Motor neuron (in vitro differentiated cells): ENCODE measurements at places on chromosomes 4 and X.
A peak's percentile ranks its signal among the peaks of the same experiment; 100 is the strongest.

- no peak for ATAC-seq
Observed at GRCh38 chr4:145921231-145921630, 17.4 kb downstream of the ZNF827 start.

DNA sequence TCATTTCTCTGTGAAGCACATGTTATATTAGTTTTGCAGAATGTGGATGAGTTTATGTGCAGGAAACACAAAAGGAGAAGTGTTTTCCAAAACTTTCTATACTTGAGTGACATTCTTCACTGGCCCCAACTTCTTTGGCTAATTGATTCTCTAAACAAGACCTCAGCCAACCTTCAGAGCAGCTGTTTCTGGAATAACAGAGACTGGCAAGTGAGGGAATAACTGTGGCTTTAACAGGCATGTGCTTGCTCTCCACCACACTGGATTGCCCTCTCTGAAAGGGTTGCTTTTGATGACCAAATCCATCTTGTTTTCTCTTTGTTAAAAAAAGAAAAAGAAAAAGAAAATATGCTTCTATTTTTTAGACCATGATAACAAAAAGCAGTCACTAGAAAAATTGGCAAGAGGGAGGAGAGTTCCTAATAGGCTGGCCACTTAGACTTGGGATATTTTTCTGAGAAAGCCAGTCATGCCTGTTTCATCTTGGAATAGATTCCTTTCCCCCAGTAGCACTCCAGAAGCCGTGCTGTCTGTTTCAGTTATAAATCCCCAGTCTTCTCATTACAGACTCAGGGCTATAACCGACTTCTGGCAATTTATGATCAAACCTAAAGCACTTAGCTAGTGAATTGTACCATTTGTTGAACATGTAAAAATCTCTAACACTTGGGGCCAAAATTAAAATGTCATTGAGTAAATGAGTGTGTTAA lies 295.0 kb upstream of the NR3C2 start:
- no peak for ATAC-seq

DNA sequence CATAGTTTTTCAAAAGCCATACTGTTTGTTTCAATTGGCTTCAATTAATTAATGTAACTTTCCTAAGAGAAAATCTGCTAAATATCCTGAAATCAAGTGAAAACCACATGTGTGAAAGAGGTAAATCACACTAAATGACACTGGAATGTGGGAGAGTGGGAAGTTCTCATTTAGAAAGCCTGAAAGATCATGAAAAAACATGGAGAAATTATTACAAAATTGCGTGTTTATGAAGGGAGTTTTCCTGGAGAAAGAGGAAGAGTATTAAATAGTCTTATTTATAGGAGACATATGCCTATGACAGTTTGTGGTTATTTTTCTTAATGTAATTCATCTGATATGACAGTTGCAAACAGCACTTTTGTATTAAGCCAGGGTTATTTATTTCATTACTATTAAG lies 183.7 kb downstream of the DKK2 start:
- no peak for ATAC-seq

DNA sequence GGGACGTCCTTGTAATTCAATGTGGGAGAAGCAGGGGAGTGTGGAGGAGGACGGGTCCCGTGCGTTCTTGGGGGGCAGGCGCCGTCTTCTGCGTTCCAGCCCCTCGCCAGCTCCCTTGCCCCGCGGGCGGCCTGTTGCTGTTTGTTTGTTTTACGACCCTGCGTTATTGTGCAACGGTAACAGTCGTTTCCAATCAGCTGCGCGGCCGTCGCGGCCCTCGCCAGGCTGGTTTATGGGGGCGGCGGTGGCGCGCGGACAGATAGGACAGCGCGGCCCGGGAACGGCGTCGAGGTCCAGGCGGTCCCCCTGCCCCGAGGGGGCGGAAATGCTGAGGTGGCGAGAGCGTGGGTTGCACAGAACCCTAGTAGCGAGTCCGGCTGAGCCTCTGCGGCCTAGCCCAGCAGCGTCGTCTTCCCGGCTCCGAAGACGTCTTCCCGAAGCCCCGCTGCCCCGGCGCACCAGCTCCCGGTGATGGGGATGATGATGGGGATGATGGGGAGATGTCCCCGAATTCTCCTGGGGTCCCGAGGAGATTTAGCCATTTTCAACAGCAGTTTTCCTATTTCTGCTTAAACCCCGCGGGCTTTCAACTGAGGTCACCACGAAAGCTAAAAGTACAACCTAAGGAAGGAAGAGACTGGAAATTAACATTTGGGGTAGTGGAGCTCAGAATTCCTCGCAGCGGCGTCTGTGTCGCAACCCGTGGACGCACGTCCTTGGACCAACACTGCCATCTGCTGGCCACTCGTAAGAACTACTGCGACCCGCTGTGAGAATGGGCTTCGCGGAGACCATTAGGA lies 4.8 kb downstream of the PDGFRA start:
- peak; percentile 5 for ATAC-seq

DNA sequence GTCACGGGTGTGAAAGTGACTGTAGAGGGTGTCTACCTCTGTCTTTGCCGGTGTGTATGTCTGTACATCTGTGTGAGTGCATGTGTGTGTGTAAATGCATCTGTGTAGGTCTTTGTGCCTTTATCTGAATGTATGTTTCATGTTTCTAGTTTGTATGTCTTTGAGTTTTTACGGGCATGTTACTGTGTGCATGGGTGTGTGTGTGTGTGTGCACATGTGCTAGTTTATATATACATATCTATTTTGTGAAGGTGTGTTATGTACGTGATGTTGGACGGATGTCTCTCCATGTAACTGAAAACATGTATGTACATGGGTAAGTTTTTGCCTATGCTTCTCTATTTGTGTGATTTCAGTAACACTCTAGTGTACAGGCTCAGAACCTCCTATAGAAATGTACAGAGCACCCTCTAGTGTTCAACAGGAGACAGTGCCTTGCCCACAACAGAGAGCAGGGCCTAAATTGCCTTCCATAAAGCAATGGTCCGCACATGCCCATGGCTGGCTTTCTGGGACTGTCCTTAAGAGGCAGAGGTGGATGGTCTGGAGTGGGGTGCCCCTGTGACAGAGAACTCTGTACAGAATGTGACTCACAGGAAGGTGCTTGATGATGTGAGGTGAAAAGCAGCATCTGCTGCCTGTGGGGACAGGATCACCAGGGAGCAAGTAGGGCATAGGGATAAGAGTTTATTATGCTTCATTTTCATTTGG lies 343.5 kb downstream of the RAPGEF2 start:
- ATAC-seq = peak; percentile 100
